Activated CD8-positive, alpha-beta memory T cell treated with anti-CD3 and anti-CD28 coated beads for 4 hours (primary cell): ENCODE measurements at places on chromosomes 7 and 10.

- DNase-seq = no peak
These were observed 1040.0 kb downstream of the SORCS3 start for GRCh38 chr10:105681051-105681450.

GRCh38 chr7:27151931-27152815 is at the start of gene HOXA3:
Gene HOXA3, minus strand, starts transcription at chr7:27152583. Its CDS starts 41,943 bp downstream, at chr7:27110640.
- no peak for DNase-seq

GRCh38 chr7:104950754-104951153 is 63.3 kb upstream of the KMT2E start:
- no peak for DNase-seq

DNA sequence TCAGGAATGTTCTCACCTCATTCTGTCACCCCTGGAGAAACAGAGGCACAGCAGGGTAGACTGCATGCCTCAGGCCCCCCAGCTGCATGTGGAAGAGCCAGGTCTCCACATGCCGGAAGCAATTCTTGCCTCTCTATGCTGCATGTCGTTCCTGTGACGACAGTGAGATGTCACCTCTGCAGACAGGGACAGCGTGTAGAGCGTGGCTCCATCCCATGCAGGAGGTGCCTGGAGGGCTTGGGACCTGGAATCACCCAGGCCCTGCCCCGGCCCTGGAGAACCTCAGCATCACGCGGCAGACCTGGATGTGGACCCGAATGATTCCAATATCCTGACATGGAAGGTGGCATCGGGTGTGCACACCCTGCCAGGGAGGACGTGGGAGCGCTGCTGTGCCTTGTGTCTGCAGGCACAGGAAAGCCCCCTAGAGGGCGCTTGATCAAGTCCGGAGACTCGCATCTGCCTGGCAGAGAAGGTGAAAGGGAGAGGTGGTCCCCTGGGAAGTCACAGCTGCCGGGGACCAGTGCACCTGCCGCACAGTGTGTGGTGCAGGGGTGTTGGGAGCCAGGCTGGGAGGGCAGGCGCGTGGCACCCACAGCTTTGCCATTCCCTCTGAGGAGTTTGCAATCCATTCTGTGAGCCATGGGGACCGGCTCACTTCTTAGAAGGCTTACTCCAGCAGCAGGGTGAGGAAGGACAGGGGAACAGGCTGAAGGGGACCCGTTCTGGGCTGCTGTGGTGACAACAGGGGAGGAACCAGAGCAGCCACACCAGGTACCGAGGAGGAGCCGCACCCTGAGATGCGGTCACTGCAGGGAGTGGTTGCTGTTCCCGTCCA is 45.3 kb upstream of the EN2 start:
- no peak for DNase-seq

GRCh38 chr7:71343892-71344291 is 211.9 kb downstream of the GALNT17 start:
- no peak for DNase-seq

DNA sequence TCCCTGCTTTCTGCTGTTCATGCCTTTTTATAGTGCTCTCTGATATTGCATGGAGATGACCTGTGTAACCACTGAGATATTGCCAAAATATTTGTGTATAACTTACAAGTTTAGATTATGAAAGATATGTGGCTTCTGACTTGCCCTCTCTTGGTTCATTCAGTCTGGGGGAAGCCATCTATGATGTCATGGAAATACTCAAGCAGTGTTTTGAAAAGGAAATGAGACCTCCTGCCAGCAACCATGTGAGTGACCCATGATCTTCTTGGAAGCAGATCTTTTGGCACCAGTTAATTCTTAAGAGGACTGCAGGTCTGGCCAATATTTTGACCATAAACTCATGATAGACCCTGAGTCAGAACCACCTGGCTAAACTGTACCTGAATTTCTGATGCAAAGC is 183.0 kb downstream of the THSD7A start:
- DNase-seq = no peak

DNA sequence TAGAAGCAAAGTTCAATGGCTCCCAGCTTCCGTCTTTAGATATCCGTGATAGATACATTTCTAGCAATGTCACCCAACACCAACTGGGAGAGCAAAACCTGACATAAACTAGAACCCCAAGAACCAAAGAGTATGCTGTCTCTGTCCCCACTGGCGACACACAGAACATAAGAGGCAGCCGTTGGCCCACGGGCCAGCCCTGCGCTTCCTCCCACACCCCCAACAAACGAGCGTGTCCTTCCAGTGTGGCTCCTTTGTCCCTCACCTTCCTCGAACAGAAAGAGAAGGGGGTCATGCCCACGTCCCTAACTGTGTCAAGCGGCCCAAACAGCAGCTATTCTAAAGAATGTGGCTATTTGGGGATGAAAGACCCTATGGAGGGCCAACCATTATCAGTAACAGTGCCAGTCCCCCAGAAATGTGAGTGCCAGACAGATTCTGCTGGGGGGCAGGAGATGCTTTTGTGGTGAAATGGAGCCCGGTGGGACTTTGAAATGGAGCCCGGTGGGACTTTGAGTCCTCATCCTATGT is 171.9 kb downstream of the USP6NL start:
- DNase-seq = no peak

DNA sequence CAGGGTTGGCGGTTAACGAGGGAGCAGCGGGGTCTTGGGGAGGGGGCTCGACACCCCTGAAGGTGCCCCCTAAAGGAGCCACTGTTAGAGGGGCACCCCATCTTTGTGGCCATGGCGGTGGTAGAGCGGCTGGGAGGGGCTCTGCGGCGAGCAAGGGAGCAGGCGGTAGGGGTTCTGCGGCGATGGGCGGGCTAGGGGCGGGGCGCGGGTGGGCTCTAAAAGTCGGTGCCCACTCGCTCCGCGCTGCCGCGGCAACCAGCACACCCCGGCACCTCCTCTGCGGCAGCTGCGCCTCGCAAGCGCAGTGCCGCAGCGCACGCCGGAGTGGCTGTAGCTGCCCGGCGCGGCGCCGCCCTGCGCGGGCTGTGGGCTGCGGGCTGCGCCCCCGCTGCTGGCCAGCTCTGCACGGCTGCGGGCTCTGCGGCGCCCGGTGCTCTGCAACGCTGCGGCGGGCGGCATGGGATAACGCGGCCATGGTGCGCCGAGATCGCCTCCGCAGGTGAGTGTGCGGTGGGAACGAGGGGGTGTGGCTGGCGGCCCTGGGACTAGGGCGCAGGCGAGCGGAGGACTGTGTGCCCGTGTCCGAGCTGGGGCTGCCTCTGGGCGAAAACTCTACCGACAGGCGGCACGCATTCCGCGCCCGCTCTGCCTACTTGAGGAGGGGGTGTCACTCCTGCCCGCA is at the start of gene MEST:
TSS of gene MEST (plus strand) at position 245 of the 682 bp plus-strand sequence. CDS start at position 474, 229 bp downstream.
- DNase-seq = no peak

DNA sequence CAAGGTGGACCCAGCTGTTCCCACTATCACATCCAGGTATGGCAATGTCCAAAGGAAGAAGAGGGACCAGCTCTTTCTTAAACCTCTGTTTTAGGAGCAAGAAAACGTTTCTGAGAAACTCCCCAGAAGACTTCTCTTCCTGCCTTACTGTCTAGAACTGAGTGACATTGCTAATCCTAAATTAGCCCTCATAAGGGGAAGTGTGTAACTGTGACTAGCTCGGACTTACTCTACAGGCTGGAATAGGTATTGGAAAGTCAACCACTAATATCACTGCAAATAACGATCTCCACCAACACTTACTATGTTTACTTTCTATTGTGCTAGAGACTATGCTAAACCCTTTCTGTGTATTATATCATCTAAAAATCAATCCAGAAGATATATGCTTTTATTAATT is 49.9 kb upstream of the RELN start:
- DNase-seq = no peak

GRCh38 chr10:130484468-130485180 is 348.4 kb downstream of the GLRX3 start:
- no peak for DNase-seq

DNA sequence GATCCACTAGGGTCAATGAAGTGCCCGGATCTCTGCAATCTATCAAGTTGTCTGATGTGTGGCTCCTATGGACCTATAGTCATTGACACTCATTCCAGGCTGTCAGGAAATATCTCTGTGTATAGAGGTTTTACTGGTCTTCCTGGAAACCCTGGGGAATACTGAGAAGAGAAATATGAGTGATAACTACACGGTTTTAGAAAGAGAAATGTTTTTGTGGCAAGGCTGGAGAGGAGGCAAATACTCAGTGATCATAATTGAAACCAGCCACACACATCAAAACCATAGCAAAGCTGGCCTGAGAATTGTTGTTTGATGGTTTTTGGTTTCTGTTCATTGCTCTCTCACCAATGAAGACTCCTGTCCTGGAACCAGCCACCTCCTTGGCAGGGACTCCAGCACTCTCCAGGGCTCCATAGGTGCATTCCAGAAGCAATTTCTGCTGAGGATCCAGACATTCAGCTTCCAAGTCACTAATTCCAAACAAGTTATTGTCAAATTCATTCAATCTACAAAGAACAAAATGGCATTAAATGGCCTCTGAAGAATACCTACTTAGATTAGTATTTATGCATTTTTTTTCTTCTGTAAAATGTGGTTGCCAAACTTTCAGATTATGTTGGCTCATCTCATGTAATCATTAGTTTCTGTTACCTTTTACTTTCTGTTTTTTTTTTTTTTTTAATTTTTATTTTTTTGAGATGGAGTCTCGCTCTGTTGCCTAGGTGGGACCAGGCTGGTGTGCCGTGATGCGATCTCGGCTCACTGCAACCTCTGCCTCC is 108.6 kb upstream of the ABI1 start:
- no peak for DNase-seq

DNA sequence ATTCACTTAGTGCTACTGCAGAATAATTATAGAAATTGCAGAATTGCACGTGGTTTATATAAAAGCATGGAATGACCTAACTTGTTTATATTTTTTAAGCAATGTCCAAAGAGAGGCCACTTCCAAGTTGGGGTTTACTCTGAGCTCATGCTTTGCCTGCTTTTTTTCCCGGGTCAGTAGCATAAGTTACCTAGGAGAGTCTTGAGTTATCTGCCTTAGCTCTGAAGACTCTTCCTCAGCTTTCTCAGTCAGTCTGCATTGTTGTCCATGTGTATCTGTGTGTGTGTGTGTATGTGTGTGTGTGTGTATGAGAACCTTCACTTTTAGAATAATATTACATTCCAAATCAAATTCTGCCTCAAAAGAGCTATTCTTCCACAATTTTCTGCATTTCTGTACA is 239.5 kb upstream of the TCF7L2 start:
- DNase-seq = no peak

DNA sequence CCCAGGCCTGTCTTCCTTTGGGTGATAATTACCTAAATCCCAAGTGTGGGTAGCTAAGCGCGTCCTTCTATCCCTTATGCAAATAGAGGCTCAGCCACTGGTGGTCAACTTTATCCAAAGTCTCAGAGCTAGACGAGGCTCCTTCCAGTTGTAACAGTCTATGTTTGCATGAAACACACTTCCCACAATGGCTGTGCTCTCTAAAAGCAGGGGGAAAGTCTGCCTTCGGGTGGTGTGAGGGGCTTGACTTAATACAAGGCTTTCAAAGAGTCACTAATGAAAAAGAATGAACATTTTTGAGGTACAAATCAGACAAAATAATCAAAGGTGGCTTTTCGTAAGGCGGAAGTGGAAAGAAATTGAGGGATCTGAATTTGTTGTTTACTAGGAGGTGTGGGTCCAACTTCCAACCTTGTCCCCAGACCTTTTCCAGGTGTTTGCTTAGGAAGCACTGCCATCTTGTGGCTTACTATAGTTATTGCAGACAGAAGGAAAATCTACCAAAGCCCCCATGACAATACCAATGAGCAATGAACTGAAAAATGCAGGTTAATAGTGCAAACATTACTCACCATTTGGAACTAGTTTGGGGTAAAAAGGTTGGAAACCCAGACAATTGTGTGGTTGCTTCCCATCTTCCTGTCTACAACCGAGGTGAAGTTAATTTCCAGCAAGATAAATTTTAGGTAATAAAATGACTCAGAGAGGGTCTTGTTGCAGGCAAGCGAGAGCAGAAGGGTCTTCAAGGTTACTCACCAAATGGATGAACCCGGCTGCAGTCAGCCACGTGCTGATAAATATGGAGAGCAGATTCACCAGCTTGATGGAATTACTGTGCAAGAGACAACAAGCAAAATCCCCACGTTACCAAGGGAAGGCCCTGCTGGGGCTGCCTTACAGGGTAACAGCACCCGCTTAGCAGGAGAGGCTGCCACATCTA is 525.7 kb downstream of the KCNMA1 start:
- DNase-seq = no peak

- DNase-seq = no peak
These were observed 23.2 kb upstream of the SEMA3E start for GRCh38 chr7:83672157-83672556.

- no peak for DNase-seq
These were observed 52.6 kb downstream of the CACNA2D1 start for GRCh38 chr7:82390936-82391335.

GRCh38 chr10:13528875-13529713 is at the start of gene BEND7:
Gene BEND7, minus strand, starts transcription at chr10:13529014. Its CDS starts 481 bp downstream, at chr10:13528533.
- DNase-seq = no peak

- DNase-seq = peak; percentile 60
These were observed 16.5 kb downstream of the AP5Z1 start for GRCh38 chr7:4791738-4792536.

DNA sequence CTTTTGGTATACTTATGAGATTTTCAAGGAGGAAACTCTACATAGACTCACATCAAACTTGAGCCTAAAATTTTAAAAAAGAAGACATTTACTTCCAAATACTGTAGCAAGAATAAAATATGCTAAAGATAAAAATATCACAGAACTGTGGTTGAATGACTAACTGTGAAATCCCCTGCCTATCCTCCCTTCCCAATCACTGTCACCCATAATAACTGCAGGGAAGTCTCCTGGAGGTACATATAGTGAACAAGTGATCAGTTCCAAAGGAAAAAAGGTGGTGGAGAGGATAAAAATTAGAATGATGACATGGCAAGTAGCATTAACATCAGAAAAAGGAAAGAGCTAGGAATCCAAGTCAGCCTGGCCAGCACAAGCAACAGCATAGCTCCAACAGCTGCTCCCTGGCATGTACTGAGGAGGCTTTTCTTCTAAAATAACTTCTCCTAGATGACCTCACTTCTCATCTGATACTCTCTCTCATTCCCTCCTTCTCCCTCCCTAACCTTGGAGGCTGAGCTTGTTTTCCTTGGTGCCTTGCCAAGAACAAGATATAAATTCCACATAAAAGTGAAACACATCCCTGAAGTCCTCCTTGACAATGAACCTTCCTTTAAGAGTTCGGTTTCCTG is 124.0 kb downstream of the IQUB start:
- DNase-seq = no peak

- DNase-seq = no peak
These were observed 128.0 kb upstream of the CALN1 start for GRCh38 chr7:72540106-72540611.

DNA sequence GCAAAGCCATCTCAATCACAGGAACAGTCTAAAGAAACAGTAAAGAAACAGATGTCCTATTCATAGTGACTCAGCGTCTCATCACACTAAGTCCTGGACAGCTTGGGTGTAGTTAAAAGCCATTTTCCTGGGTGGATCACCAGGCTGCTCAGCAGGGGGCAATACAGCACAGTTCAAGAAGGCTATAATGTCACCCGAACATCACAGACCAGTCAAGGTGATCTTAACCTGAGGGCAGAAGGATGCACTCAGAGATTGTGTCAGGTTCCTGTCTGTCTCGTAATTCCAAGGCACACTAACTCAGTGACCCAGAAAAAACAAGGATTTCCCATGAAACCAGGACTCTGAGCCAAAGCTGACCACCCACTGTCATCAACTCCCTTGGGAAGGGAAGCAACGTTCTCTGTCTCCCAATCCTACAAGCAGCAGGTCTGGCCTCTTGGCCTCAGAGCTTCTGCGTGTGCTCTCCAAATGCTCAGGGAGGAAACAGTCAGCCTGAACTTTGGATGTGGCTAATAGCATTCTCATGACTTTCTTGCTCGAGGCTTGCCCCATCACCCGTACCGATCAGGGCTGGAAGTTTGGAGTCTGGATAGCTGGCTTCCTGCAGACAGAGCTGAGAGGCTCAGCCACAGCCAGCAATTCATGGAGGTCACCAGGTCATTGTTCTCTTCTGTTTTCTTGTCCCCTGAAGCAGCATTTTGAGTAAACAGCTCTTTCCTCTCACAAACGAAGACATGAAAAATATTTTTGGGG is 90.4 kb upstream of the FAM171A1 start:
- DNase-seq = no peak
